ENCODE measurements at places on chromosomes 1 and 21. TPM values are rescaled to one million over a fixed set of nuclear protein-coding genes. Genes with fewer than 3 reads are reported as not detected.

GRCh38 chr1:108831225-108831624, 25.7 kb downstream of the AKNAD1 start:
- no peak for DNase-seq

GRCh38 chr1:56780826-56781225, 38.4 kb downstream of the FYB2 start:
- no peak for DNase-seq

DNA sequence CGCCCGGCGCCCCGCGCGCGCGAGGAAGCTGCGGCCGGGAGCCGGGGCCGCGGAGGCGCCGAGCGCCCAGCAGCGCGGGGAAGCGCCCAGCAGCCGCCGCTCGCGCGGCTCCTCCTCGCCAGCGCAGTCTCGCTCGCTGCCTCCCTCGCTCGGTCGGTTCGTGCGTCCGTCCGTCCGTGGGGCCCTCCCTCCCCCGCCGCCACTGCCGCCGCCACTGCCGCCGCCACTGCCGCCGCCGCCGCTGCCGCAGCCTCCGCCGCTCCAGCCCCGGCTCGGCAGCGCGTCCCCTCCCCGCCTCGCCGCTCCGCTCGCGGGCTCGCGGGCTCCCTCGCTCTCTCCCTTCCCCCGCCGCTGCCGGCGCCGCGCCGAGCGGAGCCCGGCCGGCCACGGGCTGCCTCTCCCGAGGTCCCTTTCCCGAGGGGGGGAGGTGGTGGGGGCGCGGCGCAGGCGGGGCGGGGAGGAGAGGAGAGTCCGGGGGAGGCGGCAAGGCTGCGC, at the start of gene KCND3:
Gene KCND3 (minus strand): TSS at position 138 of the 495 bp plus-strand sequence.
- peak; percentile 78 for DNase-seq

DNA sequence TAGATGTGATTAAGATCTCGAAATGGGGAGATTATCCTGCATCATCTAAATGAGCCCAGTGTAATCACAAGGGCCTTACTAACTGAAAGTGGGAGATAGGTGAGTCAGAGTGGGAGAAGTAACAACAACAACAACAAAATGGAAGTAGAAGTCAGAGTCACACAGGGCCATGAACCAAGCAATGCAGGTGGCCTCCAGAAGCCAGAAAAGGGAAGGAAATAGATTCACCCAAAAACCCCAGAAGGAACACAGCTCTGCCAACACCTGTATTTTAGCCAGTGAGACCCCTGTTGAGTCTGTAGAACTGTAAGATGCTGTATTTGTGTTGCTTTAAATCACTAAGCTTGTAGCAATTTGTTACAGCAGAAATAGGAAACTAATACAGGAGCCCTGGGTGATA, 4.1 kb downstream of the TAGLN2 start:
- DNase-seq: no peak

GRCh38 chr1:23650344-23650990, 41.1 kb upstream of the RPL11 start:
- DNase-seq: no peak

DNA sequence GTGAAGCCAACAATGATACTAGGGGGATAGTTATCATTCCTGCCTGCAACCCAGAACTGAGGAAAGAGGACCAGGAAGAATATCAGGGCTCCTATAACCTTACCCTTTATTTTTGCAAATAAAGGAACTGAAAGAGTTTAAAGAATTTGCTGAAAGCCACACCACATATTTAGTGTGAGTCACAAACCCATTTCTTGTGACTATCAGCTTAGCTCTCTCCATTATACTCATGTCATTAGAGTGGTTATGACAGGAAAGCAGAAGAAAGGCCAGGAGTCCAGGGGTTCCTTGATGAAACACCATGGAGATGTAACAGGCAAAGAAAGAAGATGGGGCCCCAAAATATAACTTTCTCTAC, 141.1 kb upstream of the SAMSN1 start:
- DNase-seq: no peak

- no peak for DNase-seq
These were observed 54.0 kb upstream of the ACTL8 start for GRCh38 chr1:17700945-17701810.

GRCh38 chr1:221517961-221518360, 223.9 kb downstream of the DUSP10 start:
- DNase-seq: no peak

DNA sequence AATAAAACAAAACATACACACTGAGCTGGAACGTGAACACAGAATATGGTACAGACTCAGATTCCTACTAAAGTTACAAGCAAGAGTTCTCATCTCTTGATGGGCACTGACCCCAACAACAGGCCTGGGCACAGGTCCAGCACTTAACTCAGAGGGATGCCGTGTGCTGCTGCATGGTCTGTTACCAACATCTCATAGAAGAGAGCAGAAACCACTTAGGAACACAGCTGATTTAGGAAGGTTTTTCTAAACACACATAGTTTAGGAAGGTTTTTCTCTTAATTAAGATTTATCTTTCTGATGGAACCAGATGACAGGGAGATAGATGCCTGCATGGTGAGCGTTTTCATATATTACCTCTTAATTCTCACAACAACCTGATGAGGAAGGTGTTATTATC, 1.5 kb downstream of the GCLM start:
- DNase-seq: no peak

DNA sequence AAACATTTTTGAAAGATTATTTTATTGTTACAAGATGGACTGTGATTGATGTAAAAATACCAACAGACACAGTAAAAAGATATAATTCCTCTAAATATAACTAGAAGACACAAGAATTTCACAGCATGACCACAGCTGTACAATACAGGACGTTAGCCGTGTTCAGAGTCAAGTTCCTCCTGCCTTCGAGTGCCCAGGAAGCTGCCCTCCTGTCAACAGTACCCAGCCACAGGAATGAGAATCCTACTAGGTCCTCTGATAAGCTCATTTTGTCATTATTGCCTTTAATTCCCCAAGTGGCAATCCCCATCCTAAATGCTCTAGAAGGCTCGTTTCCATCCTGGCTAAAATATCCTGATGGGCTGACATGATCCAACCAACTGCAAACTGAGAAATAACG, 16.4 kb upstream of the CAPN2 start:
- DNase-seq: no peak

CCDC27 gene
- not detected for total RNA-seq

PTGS2 gene
- 30.4 TPM for total RNA-seq

IL22RA1 gene
- 0.87 TPM for total RNA-seq

FAM72D gene
- 0.43 TPM for total RNA-seq
